ENCODE measurements at places on chromosomes 16 and 17. TPM values are rescaled to one million over a fixed set of nuclear protein-coding genes. Genes with fewer than 3 reads are reported as not detected.

Gene NLK
- total RNA-seq: 30.9 TPM

Gene ABCA9
- total RNA-seq: not detected

Gene MAF
- total RNA-seq: 4.9 TPM

Gene LPO
- total RNA-seq: 0.11 TPM

Gene PSMD7
- total RNA-seq: 140 TPM

DNA sequence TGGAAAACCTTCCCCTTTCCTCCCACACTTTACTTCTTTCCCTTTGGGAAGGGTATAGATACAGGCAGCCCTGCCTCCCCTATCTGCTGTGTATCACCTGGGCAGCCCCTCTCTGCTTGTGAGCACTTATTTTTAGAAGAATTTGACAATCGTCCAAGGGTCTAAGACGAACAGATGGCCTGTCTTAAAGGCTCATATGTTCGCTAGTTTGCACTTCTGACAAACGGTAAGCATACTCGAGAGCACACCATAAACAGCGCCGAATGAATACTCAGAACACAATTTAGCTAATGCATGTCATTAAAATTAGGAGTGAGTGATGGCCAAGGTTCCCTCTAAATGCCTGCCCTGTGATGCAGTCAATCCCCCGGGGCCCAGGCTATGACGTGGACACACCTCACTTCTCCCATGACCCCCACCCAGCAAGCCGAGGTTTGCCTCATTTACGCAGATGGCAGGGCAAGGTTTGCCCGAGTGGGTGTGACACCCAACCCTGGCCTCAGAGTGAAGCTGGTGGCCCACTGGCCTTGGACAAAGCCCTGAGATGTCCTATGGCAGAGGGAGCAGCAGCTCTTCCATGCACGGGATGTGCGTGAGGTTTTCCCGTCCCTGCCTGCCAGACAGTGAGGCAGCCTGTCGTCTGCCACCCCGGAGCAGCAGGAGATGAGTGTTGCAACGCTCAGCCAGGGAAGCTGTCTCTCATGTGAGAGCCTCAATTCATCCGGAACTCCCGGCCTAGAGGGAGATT, 125.2 kb downstream of the C16orf78 start:
- H3K4me1 ChIP-seq: no peaks in the 10 kb centered on the region
- H3K27me3 ChIP-seq: no peaks in the 10 kb centered on the region
- no peak overlapping the region for H3K4me3 ChIP-seq
- H3K36me3 ChIP-seq: no peaks in the 10 kb centered on the region

DNA sequence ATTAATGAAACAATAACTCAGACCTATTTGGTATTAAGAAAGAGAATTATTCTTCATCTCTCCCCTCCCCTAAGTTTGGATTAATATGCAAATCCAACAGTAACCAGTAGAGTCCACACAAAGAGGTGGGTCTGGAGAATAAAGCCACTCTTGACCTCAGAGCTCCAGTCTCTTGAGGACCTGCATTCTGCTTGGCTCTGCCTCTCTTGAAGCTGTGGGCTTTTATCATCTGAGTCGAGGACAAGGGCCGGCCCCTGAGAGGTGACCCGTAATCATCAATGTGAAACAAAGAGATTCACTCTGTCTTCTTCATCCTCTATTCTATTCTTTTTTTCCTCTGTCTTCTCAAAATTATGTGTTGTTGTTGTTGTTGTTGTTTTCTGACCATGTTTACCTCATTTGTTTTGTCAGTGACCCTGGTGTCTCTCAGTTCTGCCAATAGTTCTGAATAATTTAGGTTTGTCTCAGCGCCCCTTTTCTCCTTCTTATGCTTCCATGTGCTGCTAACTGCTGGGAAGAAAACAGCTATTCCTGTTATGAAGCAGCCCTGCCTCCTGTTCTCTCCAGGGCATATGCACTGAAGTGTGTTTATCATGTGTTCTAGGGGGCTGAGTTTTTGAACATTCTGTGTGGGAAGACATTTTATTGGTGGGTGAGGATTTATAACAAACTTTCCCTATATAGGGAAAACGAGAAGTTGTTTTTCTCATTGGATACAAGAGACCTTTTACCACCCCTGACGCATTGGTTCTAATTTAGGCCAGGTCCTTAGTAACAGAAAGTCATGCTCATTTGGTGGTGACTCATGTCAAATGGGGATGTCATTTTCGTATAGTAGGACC, 135.8 kb downstream of the TRIM37 start:
- H3K36me3 ChIP-seq: no peaks in the 10 kb centered on the region
- H3K27ac ChIP-seq: no peak overlapping the region
- no peaks in the 10 kb centered on the region for H3K27me3 ChIP-seq
- H3K4me3 ChIP-seq: no peak overlapping the region

- no peaks in the 10 kb centered on the region for H3K27me3 ChIP-seq
- H3K36me3 ChIP-seq: no peaks in the 10 kb centered on the region
- no peak for DNase-seq
- H3K4me1 ChIP-seq: no peaks in the 10 kb centered on the region
- no peak overlapping the region for H3K4me3 ChIP-seq
Observed at GRCh38 chr16:27174007-27174406, 29.3 kb upstream of the KDM8 start.

- peaks cover 8% of the 10 kb centered on the region for H3K36me3 ChIP-seq
- DNase-seq: no peak
- no peaks in the 10 kb centered on the region for H3K4me1 ChIP-seq
Observed at GRCh38 chr16:534856-535445, 7.4 kb downstream of the CAPN15 start.
